ENCODE measurements at places on chromosomes 3 and 15. TPM values are rescaled to one million over a fixed set of nuclear protein-coding genes. Genes with fewer than 3 reads are reported as not detected.

The ZNF660 gene
- 8.1 TPM for polyA plus RNA-seq

The SNRK gene
- 26.9 TPM for polyA plus RNA-seq

The BSN gene
- polyA plus RNA-seq, result 2.0 TPM

The GCNT3 gene
- polyA plus RNA-seq, result 0.81 TPM

The RPLP1 gene
- 37.5 TPM for polyA plus RNA-seq

The KBTBD13 gene
- not detected for polyA plus RNA-seq

The GOLGA6L9 gene
- polyA plus RNA-seq, result 27.7 TPM

The B4GALT4 gene
- 11.8 TPM for polyA plus RNA-seq

The SCAMP5 gene
- polyA plus RNA-seq, result 104 TPM

The GABRA5 gene
- polyA plus RNA-seq, result 25.3 TPM

The SLC28A2 gene
- polyA plus RNA-seq, result not detected

The FAM107A gene
- 0.16 TPM for polyA plus RNA-seq

The RPP25 gene
- 4.5 TPM for polyA plus RNA-seq

The PROK2 gene
- polyA plus RNA-seq, result 0.18 TPM

The ACP3 gene
- not detected for polyA plus RNA-seq

The CHRNA7 gene
- polyA plus RNA-seq, result 3.1 TPM

The GALNT15 gene
- 1.5 TPM for polyA plus RNA-seq

The CADPS gene
- 118 TPM for polyA plus RNA-seq

The STAB1 gene
- 0.50 TPM for polyA plus RNA-seq

The RBP2 gene
- not detected for polyA plus RNA-seq

The RSL24D1 gene
- 227 TPM for polyA plus RNA-seq

The IQCH gene
- 8.4 TPM for polyA plus RNA-seq

The BTLA gene
- polyA plus RNA-seq, result not detected

The TMEM212 gene
- not detected for polyA plus RNA-seq

The MUC4 gene
- not detected for polyA plus RNA-seq

The CD200 gene
- 178 TPM for polyA plus RNA-seq

The CD96 gene
- polyA plus RNA-seq, result not detected

The PODXL2 gene
- 342 TPM for polyA plus RNA-seq

The WDR93 gene
- polyA plus RNA-seq, result not detected

The ABI3BP gene
- 0.10 TPM for polyA plus RNA-seq
